Fibroblast of mammary gland (primary cell): ENCODE measurements at places on chromosomes 3 and 15.

DNA sequence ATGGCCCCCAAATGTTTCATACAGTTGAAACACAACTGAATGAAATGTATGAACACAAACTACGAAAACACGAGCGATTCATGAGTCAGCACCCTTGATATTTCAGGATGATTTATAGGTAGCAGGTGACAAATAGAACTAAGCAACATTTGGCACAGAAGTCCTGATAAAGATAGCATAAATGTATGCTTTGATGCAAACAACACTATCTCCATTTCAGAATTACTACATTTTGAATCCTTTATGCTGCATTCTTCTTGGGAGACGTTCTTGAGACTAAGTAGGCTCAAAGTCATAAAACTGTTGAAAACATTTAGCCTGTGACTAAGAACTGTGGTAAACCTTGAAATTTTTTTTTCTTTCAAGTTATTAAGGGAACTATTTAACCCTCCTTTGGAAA lies 200.3 kb upstream of the ICE2 start:
- peak; percentile 82 for DNase-seq

- DNase-seq = no peak
These were observed 5.7 kb upstream of the GAP43 start for GRCh38 chr3:115617591-115617990.

- DNase-seq = no peak
These were observed 3.0 kb upstream of the TJP1 start for GRCh38 chr15:29825227-29825626.

DNA sequence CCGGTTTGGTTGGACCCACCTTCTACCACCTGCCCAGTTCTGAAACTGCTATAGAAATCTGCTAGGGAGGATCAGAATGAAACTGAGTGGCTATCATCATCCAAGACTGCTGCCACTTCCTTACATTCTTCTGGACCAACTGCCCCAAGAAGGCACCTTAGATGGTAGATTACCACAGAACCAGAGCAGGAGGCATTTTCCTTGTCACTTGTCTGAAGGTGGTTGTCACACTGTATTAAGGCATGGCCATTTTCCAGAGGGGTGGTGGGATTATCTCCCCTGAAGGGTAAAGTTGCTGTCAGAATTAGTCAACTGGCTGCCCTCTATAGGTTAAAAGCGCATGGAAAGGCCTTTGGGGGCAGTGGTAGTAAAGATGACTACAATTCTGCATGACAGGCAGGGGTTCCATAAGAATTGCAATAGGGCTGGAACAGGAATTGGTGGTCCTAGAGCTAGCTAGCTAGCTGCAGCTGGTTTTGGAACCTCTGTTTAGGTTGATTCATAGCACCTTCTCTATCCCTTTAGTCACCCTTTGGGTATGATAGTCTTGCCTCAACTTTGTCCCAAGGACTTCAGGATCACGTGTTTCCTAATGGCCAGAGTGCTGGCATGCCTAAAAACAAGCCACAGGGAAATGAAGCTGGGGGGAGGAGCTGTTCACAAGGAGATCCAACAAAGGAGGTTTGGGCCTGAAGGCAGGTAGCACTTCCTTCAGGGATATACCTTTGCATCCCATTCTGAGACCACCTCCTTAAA lies 4.8 kb upstream of the CSPG5 start:
- DNase-seq = peak; percentile 34

- DNase-seq = peak; percentile 37
These were observed 22.8 kb downstream of the STRIT1 start for GRCh38 chr3:155270485-155271342.

DNA sequence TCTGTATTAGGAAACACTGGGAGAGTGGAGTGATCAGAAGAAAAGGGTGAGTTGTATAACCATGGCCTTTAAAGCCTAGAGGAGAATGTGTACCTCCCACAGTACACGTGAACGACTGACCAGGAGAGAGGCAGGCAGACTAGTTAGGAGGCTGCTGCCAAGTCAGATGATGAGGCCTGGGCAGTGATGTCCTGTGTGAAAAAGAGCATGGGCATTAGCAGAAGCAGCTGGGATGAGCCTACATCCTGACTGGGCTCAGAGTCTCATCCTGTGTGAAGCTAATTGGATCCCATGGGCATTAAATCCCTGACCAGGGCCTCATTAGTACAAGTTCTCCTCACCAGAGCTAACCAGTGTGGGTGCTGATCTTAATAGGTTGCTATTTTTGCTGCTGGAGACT lies 89.1 kb upstream of the SLC2A2 start:
- DNase-seq = peak; percentile 58
